ENCODE measurements at places on chromosomes 6 and 20.

DNA sequence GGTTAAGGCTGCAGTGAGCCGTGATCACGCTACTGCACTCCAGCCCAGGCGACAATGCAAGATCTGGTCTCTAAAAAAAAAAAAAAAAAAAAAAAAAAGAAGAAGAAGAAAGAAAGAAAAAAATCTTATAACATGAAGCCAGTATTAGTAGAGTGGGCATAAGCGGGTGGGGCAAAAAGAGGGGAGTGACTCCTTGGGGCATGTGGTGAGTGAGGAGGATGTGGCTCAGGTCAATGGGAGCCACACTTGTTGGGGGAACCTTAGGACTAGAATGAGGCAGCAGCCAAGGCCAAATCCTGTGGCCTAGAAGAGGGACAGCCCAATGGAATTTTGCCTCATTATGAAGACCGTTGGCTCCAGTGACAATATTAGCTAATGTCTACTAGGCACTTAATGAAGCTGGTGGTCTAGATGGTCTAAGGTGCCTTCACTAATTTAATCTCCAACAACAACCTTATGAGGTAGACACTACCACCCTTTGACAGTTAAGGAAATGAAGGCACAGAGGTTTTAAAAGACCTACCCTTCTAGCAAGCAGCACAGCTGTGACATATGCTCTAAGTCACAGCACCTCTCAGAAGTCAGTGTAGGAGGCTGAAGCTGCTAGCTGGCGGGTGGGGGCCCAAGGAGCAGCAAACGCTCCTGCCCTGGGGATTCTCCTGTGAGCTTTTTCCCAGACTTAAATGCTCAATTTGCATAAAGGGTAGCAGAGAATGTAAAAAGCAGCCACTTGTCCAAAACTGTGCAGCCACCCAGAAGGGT is 23.6 kb upstream of the ARMC12 start:
- DNase-seq, result no peak

DNA sequence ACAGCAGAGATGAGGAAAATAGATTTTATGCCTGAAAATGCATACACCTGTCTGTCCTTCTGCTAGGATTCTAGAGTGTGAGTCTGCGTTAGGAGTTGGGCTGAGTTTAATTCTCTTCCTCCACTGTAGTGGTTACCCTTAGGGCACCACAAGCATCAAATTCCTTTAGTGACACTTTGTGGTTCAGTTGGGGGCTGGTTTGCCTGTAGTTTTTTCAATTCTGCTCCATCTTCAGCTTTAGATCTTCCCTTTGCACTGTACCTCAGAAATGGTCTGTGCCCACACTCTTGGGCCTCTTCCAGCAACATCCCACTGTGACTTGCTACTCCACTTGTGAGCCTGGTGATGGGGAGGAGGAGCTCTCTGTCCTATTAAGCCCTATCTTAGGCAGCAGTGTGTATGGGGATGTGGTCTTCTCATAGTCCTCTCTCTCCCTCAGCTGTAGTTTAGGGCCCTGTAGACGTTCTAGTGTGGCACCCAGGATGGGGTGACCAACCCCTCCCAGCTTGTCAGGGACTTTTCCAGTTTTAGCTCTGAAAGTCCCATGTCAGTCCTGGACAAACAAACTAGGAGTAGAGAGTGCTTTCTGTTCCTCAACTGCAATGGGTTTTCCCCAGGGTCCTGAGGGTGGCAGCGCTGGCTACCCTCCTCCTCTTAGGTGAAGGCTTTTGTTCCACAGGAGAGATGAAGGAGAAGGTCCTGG is 19.7 kb upstream of the OGFRL1 start:
- no peak for DNase-seq

- no peak for DNase-seq
These were observed 1219.0 kb upstream of the EYS start for GRCh38 chr6:66926060-66926459.

DNA sequence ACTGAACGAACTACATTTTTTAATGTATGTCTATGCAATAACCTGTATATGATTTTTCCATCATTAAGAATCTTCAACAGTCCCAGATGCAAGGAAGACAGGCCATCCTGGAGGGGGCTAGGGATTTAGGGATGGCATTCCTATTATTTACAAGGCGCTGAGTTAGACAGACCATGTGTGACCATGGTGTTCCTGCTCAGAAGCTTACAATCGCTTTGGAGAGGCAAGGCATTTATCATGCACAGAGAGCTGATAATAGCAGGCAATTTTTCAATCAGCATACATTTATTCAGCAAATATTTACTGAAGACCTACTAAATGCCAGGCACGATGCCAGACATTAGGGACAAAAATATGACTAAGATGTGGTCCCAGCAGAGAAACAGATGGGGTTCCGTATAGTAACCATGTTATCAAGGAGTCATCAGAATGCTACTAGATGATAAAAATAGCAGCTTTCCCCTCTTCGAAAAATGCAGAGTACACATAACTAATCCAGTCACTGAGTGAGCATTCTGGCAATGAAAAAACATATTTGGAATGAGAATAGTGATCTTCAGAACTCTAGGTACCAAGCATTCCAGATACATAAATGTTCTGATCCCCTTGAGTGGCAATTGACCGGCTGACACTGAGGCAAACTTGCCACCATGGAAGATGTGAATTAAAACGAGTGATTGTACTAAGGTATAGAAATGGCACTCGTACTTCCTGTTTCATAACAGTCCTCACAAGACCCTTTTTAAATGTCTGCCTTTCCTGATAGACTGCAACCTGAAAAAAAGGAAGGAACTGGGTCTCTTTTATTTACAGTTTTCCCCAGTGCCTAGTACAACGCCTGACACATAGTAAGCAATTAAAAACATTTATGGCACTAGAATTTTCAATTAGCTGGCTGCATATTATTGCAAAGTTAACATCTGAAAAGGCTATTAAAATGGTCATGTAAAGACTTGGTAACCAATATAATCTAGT is 135.7 kb downstream of the ATXN1 start:
- DNase-seq, result no peak

GRCh38 chr6:5378331-5378730 is 117.0 kb downstream of the FARS2 start:
- DNase-seq, result no peak
